ACHN (cell line): ENCODE measurements at places on chromosomes 2 and 18.
A peak's percentile ranks its signal among the peaks of the same experiment; 100 is the strongest.

DNA sequence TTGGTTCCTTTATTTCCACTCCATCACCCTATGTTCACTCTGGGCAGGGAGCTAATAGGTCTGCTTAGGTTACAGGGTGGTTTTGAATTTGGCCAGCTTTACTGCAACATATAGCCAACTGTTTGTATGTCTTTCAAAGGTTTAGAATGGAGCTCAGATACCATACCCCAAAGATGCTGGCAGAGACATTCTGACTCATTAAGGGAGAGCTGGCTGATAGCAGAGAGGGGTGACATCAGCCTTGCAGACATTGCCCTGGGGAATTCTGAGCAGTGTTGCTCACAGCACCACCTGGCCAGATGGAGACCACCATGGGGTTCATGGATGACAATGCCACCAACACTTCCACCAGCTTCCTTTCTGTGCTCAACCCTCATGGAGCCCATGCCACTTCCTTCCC, 2.1 kb downstream of the PROKR1 start:
- DNase-seq = no peak

GRCh38 chr18:13183790-13184189, 34.8 kb upstream of the LDLRAD4 start:
- no peak for DNase-seq

DNA sequence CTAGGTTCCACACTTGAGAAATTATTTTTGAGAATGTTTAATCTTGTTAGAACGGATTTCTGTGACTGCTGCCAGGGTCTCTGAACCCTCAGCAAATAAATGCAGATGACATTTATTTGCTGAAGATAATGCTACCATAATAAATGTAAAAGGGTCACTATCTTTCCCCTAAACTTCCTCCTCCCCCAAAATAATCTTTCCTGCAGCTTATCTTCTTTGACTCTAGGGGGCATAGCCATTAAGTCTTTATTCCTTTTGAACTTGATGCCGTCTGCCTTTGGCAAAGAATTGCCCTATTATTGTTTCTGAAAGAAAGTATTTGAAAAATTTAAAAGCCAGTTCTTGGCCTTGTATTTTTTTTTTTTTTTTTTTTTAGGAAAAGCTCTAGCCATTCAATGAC, 63.6 kb upstream of the ACSL3 start:
- DNase-seq = peak; percentile 50

GRCh38 chr18:4399929-4400328, 55.2 kb downstream of the DLGAP1 start:
- no peak for DNase-seq

DNA sequence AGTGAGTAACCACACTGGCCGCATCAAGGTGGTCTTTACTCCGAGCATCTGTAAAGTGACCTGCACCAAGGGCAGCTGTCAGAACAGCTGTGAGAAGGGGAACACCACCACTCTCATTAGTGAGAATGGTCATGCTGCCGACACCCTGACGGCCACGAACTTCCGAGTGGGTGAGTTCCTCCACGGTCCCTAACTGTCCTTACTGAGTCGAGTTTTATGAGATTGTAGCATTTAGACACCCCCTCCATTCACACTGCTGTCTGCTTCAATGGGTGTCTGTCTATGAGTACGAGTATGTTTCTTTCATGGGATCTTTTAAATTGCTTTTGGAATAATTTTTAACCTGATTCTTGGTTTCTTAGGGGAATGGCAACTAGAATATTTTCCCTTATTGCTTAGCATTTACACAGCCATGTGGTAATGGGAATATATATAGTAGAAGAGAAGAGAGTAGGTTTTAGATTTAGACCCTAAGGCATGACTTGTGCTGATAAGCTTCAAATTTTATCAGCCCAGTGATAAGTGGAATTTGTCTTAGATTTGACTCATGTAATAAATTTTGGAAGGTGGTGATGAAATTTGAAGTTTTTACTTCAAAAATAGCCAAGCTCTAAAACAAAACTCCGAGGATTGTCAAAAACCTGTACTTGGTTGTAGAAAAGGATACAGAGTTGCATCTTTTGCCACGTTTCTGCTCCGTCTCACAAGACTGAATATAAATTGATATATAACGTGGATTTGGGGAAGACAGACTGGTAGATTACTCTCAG, 188.2 kb downstream of the LTBP1 start:
- no peak for DNase-seq

- no peak for DNase-seq
Measured at GRCh38 chr18:21774722-21775121, 34.1 kb downstream of the MIB1 start.

DNA sequence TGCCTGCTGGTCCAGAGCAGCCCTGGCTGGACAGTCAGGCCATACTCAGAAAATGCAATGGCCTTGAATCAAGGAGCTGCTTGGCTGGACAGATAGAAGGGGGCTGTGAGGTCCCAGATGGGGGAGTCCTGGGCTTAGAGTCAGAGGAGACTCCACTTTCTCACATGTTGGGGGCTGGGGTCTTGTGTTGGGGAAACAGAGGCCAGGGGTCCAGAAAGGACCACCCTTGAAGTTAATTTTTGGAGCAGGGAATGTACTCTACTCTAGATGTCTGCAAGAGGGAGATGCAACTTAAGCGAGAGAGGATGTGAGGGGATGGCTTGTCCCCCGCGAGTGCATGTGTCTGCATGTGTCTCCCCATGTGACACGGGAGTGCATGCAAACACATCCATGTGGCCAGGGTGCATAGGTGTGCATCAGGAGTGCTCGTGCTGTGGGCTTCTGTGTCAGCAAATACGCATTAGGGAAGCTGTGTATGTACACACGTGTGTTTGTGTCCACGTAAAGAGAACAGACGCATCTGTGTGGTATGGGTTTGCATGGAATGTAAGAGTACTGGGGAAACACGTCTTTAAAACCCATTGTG, 303.2 kb downstream of the MYCN start:
- DNase-seq = no peak

DNA sequence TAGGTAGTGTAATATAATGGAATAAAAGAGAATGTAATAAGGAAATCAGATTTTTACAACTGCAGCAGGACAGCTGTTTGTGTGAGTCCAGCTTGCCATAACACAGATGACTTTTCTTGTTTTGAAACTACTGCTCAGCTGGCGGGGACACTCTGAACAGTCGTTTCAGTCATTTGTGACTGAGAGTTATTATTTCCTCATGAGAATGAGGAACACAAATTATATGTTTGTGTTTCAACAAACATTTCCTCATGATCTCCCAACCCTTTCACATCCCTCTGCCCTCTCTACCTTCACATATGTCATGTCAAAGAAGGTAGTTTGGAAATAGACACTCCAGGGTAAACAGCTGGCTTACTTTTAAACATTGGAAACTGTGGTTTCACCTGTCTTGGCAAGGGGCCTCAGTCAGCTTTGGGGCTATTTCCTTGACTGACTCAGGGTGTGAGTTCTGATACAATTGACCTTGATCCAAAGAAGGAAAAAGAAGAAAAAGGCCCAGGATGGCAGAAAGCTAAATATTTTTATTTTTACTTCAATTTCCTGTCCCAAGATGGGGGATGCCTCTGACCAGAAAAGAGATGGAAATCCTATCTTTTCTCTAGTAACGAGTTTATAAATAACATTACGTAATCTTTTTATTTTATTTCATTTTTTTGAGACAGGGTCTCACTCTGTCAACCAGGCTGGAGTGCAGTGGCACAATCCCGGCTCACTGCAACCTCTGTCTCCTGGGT, 593 bp downstream of the SP140L start:
- peak; percentile 8 for DNase-seq

GRCh38 chr2:55063226-55063625, 13.0 kb upstream of the RTN4 start:
- no peak for DNase-seq

- no peak for DNase-seq
Measured at GRCh38 chr2:124923097-124923496, 898.0 kb downstream of the CNTNAP5 start.

- no peak for DNase-seq
Measured at GRCh38 chr2:215188078-215188477, 49.7 kb upstream of the ABCA12 start.

GRCh38 chr2:20599001-20599600, 51.8 kb downstream of the HS1BP3 start:
- DNase-seq = no peak

DNA sequence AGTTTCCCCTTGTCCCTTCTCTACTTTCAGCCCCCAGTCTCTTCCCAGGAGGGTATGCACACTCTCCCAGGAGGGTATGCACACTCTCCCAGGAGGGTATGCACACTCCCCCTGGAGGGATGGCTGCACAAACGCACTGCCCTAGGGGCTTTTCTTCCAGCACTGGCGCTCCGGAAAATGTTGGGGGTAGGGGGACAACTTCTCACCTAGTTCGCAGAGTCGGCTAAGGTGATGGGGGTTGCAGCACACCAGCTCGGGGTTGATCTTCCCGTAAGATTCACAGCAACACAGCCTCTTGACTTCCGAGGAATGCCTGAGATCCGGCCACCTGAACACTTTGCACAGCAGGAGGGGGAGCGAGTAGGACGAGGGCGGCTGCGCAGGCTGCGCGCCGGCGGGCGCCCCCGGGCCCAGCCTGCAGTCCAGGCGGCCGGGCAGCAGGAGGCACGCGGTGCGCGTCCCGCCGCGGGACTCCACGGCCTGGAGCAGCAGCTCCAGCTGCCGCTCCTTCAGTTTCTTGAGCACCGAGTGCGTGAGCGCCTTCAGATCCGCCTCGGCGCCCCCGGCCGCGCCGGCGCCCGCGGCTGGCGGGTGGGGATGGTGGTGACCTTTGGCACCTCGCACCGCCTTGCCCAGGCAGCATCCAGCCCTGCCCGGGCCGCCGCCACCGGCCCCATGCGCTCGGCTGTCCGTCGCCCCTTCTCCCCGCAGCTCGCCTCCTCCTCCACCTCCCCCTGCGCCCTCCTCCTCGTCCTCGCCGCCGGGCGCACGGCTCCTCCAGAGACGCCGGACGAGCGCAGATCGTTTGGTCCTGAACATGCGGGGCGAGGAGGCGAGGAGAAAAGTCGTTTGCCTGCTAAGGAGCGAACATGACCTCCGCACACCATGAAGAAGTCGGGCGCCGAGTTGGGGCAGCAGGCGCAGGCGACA, 894 bp downstream of the SMAD7 start:
- DNase-seq = peak; percentile 41

- DNase-seq = no peak
Measured at GRCh38 chr2:197871780-197872456, 67.5 kb downstream of the PLCL1 start.

GRCh38 chr2:204027091-204027490, 90.5 kb downstream of the ICOS start:
- DNase-seq = no peak

DNA sequence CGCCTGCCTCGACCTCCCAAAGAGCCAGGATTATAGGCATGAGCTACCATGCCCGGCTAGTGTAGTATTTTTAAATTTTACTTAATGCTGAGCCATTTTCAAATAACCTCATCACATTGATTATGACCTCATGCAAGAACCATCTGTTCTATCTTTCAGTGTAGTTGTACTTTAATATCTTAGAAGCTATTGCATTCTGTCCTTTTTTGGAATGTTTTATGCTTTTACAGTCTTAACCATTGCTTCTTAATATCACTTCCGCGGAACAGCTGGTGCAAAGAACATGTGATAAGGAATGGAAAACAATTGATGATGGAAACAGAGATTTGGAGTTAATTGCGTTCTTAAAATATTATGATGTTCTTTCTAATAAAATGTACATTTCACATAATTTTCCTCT, 2.7 kb downstream of the GEN1 start:
- peak; percentile 70 for DNase-seq

DNA sequence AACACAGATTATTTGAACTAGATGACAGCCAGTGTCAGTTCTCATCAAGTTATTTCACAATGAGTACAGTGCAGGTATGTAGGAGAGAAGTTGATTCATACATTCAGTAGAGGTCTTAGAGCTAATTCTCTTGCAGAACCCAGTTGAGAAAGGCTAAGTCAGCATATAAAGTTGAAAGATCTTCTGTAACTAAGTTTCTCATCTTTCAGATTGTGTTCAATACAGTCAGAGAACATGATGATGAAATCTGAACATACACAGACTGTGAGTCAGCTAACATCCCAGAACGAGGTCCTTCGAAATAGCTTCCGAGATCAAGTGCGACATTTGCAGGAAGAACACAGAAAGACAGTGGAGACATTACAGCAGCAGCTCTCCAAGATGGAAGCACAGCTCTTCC, 41.9 kb upstream of the LIMS1 start:
- DNase-seq = peak; percentile 46

DNA sequence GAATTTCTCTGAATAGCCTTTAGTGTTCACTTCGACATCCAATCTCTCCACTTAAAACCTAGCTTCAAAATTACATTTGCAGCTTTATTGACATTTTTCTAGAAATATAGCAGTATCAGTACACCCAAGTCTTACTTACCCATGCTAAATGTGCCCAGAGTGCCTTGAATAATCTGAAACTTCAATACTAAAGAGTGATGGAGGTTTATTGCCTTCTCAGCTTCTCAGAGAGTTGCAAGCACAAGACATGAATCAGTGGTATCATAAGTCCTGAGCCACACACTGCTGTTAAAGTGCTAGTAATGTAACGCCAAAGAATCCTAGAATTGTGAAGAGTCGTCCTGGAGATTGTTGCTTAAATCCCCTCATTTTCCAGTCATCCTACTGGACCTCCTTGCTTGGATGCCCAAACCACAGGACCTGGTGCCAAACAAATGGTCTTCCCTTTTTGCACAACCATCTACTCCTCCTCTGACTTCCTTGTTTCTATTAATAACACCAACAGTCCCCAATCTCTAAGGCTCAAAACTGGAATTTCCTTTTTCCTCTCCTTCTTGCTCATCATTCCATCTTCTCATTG, 83.2 kb upstream of the SPATS2L start:
- DNase-seq = no peak

GRCh38 chr18:3529601-3530000, 79.6 kb downstream of the TGIF1 start:
- DNase-seq = no peak
